Hematopoietic multipotent progenitor cell treated with erythropoietin and hydrocortisone succinate and interleukin-3 and kit ligand, for 4 days (in vitro differentiated cells): ENCODE measurements at places on chromosomes 7 and 10.
A peak's percentile ranks its signal among the peaks of the same experiment; 100 is the strongest.

- DNase-seq: peak; percentile 75
Observed at GRCh38 chr7:131544449-131545301, 11.8 kb downstream of the PODXL start.

GRCh38 chr7:42886129-42886528, 25.7 kb downstream of the C7orf25 start:
- DNase-seq: peak; percentile 68

- DNase-seq: no peak
Observed at GRCh38 chr7:34723866-34724490, 66.0 kb downstream of the NPSR1 start.

GRCh38 chr7:132545756-132546155, 30.5 kb downstream of the PLXNA4 start:
- DNase-seq: no peak

GRCh38 chr7:127530148-127530547, 55.2 kb downstream of the GCC1 start:
- no peak for DNase-seq

DNA sequence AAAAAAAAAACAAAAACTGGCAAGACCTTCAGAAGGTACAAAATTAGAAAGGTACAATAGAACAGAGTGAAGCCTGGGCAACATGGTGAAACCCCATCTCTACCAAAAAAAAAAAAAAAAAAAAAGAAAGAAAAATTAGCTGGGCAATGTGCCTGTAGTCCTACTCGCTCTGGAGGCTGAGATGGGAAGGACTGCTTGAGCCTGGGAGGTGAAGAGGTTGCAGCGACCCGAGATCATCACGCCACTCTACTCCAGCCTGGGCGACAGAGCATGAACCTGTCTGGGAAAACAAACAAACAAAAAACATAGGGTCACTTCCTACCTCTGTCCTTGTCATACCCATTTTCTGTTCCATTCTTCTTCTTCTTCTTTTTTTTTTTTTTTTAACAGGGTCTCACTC, 45.6 kb upstream of the DLG5 start:
- DNase-seq: no peak

DNA sequence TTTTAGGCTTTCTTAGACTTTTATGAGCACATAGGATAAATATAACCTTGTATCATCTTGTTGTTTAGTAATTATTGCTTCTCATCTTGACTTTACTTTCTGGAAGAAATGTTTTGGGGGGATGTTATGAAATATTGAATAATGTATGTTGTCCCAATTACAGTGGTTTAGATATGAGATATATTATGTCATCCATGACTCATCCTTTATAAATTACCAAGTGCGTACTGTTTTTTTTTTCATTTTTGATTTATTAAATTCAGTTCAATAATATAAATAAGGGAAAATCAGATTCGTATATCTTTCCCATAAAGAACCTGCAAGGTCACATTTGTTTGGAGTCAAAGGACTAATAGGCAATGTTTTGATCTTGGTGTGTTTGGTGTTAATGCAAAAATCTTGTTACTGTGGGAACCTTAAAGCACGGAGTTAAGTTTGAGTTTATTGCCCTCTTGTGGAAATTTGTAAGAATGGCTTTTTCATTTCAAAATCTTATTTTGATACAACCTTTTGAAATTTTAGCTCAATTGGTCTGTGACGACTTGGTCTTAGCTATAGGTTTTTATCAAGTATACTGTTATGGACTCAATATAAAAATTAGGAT, 108.6 kb downstream of the SRI start:
- peak; percentile 76 for DNase-seq

- peak; percentile 11 for DNase-seq
Observed at GRCh38 chr10:7529638-7530037, 118.8 kb upstream of the SFMBT2 start.

- peak; percentile 75 for DNase-seq
Observed at GRCh38 chr7:3068530-3068929, 24.9 kb upstream of the CARD11 start.

GRCh38 chr7:22765609-22766008, 38.6 kb downstream of the IL6 start:
- DNase-seq: no peak

GRCh38 chr10:19412531-19412930, 363.9 kb downstream of the MALRD1 start:
- peak; percentile 60 for DNase-seq

DNA sequence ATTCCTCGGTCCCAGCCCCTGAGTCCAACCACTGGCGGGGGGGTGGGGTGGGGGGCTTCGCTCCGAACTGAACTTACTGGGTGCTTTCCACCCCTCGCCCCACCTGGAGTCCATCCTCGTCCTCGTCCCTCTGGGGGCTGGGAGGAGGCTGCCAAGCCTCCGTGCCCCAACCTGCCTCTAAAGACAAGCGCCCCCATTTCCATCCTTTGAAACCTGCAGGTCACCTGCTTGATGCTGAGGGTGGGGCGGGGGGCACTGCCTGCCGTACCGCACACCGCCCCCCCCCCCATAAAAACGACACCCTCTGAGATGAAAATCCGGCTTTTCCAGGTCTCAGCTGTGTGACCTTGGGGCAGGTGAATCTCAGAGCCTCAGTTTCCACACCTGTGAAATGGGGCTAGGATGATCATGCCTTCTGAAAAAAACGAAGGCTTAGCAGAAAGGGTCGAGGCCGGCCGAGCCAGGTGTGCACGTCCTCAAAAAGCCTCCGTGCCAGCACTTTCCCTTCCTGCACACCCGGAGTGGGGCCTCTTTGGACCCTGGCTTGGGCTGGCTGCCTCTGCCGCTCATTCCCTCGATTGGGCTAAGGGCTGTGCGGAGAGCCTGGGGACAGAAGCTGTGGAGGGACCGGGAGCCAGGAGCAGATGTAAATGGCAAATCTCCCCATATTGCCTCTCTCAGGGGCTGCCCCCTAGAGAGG, 967 bp downstream of the ELFN1 start:
- no peak for DNase-seq

DNA sequence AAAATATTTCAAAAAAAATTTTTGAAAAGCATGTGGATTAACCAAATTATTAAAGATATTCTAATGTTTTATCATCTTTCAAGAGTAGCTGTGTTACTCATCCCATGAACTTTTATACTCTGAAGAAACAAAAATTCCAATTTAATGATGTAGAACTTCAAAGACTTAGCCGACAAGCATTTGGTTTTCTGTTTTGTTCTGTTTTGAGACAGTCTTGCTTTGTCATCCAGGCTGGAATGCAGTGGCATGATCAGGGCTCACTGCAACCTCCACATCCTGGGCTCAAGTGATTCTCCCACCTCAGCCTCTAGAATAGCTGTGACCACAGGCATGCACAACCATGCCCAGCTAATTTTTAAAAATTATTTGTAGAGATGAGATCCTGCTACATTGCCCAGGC, 17.8 kb upstream of the LCOR start:
- no peak for DNase-seq

DNA sequence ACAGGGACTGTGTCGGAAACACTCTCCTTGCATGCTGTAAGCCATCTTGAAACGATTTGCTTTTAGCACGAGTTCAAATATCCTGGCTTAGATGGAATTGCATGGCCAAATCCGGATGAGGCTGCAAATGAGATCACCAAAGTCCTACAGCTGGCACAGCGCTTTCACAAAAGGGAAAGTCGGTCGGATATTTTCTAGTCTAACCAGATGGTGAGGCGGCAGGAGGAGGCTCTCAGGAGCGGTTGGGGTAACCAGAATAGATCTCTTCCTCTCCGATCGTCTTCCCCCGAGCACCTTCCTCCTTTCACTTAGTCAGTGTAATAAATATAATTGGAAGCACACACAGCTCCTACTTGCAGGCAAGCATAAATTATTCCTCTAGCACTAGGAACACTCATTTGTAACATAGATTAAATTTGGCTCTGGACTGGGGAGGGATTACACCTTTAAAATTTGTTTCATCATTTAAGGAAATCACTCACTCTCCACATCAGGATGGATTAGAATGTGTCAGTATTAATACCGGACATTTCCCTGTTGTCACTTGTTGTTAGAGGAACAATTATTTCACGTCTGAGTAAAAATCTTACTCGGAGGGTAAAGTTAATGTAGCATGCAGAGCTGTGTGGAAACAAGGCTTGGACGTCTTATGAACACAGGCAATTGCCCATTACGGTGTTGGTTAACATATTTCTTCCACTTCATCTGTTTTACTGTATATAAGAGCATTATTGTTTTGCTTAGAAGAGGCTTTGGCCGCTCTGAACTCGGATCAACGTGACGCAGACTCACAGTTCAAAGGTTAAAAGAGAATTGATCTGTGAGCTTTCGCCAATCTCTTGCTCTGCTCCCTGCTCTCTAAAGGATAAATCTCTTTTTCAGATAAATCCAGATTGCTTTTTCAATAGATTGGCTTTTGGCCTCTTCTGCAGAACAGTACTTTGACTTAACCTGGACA, 857.9 kb downstream of the TYW1 start:
- DNase-seq: no peak

DNA sequence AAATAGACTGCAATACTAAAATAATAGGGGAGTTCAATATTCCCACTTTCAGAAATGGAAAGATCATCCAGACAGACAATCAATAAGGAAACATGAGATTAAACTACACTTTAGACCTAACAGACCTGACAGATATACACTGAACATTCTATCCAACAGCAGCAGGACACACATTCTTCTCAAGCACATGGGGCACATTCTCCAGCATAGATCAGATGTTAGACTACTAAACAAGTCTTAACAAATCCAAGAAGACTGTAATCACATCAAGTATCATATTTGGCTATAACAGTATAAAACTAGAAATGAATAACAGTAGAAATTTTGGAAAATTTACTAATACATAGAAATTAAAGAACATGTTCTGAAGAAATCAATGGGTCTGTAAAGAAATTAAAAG, 458.9 kb upstream of the ANKRD30A start:
- no peak for DNase-seq

GRCh38 chr7:70154521-70155180, 556.4 kb downstream of the AUTS2 start:
- no peak for DNase-seq

DNA sequence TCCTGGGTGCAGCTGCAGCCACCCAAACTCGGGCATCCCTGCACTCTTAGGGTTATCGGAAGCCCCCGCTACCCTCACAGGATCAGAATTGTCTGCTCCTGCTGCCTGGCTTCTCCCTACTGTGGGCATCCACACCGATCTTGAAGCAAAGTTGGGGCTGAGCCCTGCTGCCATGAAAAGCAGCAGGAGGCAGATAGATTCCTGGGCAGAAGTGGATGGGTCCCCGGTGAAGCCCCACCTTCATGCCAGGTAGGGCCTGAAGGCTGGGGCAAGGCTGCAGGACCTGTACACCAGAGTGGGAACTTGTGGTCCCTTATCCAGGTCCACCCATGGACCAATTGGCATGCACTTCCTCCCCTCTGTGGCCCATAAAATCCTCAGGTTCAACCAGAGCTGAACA, 922.6 kb upstream of the KCND2 start:
- DNase-seq: no peak

DNA sequence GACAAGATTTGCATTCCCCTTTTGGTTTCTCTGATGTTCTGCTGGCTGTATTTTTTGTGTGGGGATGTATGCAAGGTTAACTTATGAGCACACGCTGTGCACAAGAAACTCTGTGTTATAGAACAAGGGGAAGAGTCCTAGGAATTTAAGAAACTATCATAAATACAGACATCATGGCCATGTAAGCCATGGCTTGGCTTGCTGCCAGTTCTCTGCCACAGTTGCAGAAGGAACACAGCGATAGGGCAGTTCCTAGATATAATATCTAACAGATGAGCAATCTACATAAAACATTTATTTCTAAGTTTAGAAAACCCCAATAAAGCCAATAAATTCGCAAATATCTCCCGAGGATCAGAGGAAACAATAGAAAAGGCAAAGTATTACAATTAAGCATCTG, 153.3 kb downstream of the LRRTM3 start:
- DNase-seq: peak; percentile 85

- DNase-seq: no peak
Observed at GRCh38 chr10:130871406-130871805, 440.1 kb downstream of the TCERG1L start.

GRCh38 chr10:67107670-67108069, 181.8 kb downstream of the LRRTM3 start:
- DNase-seq: no peak

DNA sequence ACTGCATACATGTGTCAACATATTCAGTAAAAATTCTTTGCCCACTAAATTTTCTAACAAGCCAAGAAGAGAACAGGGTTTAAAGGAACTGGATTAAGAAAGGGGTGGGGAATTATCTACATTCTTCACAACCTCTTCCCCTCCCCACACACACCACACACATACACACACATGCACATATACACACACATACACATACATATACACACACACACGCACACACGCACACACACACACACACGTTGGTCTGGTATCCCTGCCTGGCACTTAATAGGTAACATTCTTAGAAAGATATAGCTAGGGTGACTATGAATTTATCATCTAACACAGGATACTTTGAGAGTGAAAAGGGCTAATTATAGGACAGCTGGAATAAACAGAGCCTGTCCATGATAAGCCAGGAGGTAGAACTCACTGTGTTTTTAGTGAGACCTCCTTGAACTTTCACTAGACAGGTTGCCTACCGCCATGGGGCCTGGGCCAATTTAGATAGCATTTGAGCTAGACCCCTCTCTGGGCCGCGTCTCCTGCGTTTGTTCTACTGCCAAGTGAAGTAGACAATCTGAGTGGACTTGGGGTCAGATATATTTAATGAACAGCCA, 33.1 kb upstream of the EPC1 start:
- peak; percentile 34 for DNase-seq

GRCh38 chr7:32533276-32534029, 38.2 kb downstream of the AVL9 start:
- peak; percentile 81 for DNase-seq

- no peak for DNase-seq
Observed at GRCh38 chr7:16528520-16528919, 1.9 kb downstream of the LRRC72 start.

DNA sequence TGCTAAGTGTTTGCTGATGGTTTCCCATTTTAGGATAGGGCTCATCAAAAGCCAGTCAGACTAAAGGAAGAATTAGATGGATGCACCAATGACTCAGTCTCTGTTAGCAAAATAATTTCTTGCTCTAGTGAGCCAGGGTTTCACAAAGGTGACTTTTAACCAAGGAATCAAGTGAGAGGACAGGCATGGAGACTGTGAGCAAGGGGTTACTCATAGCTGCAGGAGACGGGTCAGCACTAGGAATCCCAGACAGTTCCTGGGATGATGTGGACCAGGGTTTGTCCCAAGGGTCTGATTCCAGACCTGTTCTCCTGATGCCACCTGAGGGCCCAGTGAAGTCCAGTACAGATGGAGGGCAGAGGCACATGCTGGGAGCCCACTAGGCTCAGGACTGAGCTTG, 138.1 kb downstream of the NOC3L start:
- DNase-seq: no peak

DNA sequence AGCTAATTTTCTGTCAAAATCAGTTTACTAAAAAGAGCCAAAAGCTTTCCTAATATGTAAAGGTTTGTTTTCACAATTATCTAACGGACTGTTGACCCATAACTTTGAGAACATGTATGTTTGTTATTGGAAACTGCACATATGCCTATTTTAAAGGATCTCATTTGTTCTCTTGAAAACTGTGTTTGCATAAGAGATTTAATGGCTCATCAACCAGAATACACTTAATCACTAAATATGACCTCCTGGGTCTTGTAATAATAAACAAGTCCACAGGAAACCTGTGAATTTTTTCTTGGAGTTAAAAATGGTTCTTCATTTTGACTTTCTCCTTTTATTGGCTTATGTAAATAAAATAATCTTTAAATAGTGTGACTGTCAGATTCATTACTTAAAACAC, 48.3 kb upstream of the STEAP1B start:
- DNase-seq: no peak
